Activated CD4-positive, CD25-positive, alpha-beta regulatory T cell (primary cell): ENCODE measurements at places on chromosomes 11 and 22.

- DNase-seq, result no peak
Measured at GRCh38 chr11:1573903-1574237, 1.8 kb upstream of the DUSP8 start.

GRCh38 chr11:118618115-118618990 lies 10.9 kb downstream of the PHLDB1 start:
- DNase-seq, result no peak

DNA sequence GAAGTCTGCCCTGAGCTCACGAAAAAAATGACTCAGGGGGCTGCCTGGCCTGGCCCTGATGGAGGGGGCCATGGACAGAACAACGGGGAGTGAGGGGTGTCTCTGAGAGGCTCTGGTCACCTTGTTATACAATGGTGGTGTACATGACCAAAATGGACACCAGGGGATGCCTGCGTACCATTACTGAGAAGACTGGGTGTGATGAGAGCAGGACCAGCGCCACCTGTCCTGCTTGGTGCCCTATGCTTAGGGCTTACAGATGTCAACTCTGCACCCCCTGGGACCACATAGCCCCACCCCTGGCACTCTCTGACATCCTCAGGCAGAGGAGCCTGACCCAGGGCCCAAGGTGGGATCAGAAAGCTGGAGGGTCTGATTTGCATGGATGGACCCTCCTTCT lies 104.8 kb downstream of the ZNF280B start:
- no peak for DNase-seq

DNA sequence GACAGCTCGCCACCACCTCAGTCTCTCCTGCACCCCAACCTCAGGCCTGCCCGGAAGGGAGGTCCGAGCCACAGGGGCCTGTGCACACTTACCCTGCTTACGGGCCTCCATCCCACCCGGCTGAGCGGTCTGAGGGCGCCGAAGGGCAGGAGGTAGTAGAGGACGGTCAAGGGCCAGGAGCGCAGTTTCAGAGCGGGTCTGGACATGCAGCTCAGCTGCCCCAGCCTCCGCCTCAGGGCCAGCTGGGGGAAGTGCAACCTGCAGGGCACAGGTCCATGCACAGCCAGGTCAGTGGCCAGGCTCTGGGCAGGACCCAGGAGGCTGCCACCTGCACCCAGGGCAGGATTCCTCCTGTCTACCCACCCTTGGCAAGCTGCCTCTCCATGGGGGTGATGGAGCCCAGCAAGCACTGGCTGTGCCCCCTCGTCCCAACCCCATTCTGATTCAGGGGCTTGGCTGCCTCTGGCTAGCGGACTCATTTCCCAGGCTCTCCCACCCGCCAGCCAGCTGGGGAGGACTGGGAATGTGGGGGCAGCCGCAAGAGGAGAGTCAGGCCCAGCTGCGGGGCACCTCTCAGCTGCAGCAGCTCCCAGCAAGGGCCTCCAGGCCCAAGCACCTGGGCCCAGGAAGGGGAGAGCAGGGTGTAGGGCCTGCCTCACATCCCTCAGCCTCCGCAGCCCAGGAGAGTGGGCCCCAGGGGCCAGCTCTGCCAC lies 38.3 kb downstream of the PISD start:
- no peak for DNase-seq

GRCh38 chr22:38766076-38766777 lies 10.4 kb upstream of the SUN2 start:
- no peak for DNase-seq

GRCh38 chr11:133326849-133327248 lies 205.5 kb downstream of the OPCML start:
- DNase-seq, result no peak

GRCh38 chr11:19380375-19380774 lies 139.6 kb upstream of the E2F8 start:
- DNase-seq, result no peak

DNA sequence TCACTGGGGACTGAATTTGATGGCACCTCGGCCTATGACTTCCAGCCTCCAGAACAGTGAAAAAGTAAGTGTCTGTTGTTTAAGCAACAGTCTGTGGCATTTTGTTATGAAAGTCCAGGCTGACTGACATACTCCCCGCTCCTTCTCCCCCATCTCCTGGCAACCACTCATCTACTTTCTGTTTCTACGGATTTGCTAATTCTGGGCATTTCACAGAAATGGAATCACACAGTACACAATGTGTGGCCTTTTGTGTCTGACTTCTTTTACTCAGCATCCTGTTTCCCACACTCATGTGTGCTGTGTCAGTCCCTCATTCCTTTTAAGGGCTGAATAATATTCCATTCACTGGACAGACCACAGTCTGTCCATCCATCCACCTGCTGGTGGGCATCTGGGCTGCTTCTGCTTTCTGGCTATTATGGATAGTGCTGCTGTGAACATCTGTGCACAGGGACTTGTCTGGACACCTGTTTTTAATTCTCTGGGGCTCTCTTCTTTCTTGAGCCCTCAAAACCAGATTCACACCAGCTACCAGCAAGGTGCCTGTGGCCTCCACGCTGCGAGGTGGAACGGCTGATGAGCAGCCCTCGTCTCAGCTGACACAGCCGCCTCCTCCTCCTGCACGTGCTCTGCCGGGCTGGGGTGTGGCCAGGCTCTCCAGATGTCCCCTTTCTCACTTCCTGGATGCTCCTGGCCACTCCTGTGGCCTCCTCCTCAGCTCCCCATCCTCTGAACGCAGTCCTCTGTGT lies 333.1 kb downstream of the CTTN start:
- no peak for DNase-seq

GRCh38 chr11:103125462-103125861 lies 16.2 kb downstream of the DYNC2H1 start:
- no peak for DNase-seq

- no peak for DNase-seq
Measured at GRCh38 chr11:111734954-111735261, 31.3 kb downstream of the PPP2R1B start.

DNA sequence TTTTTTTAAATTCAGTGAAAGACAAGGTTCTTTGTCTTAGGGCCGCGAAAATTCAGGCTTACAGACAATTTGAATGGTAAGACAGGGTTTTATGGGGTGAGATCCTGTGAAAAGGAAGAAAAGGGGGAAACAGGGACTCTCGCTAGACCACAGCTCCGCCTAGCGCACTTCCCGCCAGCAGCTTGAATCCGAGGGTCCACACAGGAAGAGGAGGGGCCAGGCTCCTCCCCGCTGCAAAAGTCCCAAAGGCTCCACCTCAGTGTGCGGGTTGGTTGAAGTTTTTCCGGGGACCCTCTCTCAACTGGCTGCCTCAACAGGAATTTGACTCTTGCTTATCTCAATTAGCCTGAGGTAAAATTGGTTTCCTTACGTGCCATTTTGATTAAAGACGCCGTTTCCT lies 950.9 kb upstream of the CNTN5 start:
- no peak for DNase-seq

- no peak for DNase-seq
Measured at GRCh38 chr11:117634756-117635603, 162.0 kb downstream of the DSCAML1 start.

DNA sequence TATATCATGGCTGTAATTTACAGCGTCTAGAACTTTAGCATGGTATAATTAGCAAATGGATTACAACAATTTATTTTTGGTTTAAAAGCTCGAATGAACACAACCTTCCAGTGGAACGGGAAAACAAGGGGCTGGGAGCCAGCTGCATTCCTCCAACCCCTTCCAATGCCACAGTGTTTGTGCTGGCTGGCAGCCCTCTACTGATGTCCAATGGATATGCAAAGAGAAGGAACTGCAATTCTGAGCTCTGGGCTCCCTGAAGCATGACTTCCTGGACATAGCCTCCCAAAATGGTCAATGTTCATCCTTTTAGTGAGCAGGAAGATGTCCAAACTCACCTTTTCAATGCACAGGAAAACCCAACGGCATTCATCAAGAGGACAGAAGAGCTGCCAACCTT lies 288.3 kb downstream of the TENM4 start:
- no peak for DNase-seq

DNA sequence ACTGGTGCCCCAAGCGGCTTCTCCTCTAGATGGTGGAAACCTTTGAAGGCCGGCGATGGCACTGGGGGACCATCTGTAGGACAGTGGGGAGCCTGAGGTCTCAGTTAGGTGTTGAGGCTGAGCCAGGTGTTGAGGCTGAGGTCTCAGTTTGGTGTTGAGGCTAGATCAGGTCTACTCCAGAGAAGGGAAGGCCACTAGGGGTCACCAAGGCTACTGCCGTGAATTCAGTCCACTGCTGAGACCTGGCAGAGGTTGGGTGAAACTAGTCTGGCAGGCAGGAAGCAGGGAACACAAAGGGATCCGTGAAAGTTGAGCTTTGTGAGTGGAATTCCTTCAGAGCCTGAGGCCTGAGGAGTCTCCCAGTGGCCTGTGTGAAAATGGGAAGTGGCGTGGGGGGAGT lies 123.8 kb upstream of the FGF3 start:
- no peak for DNase-seq

- no peak for DNase-seq
Measured at GRCh38 chr11:28763151-28763550, 655.0 kb downstream of the METTL15 start.

DNA sequence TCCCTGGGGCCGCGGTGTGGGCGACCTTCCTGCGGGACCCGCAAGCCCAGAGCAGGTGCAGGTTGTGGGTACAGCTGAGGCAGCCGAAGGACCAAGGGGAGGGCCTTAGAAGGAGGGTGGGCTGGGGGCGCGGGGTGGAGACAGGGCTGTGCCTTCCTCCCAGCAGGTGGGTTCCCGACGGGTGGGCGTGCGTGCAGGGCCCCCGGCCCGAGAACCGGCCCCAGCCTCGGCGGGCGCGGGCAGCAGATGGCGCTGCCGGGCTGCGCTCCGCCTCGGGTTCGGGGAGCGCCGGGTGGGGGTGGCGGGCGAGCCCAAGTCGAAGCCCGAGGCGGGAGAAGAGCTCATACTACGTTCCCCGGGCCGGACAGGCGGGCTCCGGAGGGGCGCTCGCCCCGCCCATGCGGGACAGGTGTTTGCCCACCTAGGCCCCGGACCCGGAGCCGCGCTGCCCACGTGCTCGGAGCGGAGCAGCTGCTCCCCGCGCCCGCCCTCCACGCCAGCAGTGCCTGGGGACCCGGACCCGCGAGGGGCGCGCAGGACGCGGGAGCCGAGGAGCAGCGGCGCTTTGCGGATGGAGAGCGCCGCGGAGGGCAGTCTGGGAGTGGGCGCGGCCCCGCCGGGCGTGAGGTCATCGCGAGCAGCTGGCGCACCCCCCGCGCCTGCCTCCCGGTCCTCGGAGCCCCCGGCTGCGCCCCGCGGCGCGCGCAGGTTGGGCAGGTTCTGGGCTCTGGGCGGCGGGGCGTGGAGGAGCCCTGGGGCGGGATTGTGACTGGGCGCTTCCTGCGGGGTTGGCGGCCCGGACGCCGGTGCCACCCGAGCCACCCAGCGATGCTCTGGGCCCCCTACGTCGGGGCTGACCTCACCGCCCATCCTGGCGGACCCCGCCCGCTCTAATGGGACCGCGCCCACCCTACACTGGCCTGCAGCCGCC lies 25.3 kb downstream of the DUSP8 start:
- no peak for DNase-seq

DNA sequence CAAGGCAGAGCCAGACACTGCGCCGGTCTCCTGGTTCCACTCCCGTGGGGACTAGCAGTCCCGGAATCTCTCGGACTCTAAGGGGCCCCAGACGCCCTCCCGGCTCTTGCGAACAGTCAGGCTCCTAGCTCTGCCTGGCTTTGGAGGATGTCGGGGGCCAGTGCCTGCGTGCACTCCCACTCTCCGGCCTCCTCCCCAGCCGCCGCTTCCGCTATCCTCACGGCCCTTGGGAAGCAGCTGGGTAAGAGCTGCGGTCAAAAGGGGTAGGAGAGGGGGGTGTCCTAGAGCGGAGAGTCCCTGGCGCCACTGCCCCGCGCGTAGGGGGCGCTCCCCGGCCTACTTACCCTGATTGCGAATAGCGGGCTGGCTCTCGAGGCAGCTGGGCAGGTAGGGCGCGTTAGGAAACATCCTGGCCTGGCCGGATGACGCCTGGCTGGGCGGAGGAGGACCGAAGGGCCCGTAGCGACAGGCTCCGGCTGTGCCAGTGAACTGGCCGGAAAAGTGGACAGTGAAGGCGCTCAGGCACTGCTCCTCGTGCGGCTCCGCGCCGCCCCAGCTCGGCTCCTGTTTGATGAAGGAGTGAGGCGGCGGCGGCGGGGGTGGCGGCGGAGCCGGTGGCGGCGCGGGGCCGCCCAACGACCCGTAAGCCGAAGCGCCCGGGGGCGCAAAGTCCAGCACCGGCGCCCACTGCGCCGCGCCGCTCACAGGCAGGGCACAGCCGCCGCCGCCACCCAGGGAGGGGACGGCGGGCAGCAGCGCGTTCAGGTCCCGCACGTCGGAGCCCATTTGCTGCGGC lies 785 bp downstream of the WT1 start:
- no peak for DNase-seq

DNA sequence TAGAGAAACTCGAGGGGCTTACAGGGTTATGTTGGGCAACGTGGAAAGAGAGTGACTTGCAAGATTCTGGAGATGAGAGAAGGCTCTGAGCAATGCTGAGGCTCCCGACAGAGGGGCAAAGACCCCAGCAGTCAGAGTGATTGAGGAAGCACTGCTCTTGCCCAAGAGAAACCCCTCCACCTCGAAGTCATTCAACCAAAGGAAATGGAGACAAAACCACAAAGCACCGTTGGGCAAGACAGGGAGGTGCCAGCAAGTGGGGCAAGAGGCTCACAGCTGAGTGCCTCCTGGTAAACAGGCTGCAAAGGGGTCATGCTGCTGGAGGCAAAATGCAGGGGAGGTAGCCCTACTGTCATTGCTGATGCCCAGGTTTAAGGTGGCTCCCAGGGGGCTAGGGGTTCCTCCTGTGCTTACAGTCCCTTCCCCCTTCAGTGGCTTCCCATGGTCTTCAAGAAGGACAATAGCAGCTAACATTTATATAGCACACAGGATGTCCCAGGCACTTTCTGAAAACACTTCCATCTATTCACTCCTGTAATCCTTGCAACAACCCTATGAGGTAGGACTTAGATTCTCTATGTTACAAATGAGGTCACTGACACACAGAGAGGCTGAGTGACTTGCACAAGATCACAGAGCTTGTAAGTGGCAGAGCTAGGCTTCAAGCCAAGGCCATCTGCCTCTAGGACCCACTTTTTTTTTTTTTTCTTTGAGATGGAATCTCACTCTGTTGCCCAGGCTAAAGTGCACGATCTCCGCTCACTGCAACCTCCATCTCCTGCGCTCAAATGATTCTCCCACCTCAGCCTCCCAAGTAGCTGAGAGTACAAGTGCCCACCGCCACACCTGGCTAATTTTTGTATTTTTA lies 18.1 kb upstream of the MYH9 start:
- DNase-seq, result no peak

DNA sequence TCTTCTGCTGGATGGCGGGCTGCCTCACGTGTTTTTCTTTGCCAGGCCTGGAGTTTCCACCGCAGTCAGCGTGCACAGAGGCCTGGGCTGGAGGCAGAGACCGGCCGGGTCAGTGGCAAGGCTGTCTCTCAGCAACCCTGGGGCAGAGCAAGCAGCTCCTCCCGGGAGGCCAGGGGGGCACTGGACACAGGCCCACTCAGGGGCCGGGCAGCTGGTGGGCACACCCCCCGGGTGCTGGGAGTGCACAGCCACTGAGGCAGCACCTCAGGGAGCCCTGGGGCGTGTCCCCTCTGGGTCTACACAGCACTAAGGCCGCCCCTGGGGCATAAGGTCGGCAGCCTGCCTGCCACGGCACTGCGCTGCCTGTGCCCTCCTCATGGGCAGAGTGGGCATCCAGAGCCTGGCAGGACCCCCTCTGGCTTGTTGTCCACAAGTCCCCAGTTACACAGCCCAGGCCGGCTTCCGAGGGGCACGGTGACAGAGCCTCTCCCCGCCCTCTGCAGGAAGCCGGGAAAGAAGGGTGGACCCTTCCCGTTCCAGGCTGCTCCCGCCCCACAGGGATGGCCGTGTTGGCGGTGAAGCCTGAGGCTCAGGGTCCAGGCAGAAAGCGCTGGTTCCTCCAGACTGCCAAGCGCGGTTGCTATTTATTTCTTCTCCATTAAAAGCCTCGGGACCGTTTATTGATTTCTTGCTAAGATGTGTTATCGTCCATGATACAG lies 18.5 kb upstream of the TH start:
- DNase-seq, result no peak
